Mucosa of descending colon (tissue), 3 donors: ENCODE measurements at places on chromosomes 13 and 19. TPM values are rescaled to one million over a fixed set of nuclear protein-coding genes. Genes with fewer than 3 reads are reported as not detected.

GRCh38 chr19:40305403-40305802 lies 20.3 kb upstream of the AKT2 start:
- peak; percentile 66 for DNase-seq

DNA sequence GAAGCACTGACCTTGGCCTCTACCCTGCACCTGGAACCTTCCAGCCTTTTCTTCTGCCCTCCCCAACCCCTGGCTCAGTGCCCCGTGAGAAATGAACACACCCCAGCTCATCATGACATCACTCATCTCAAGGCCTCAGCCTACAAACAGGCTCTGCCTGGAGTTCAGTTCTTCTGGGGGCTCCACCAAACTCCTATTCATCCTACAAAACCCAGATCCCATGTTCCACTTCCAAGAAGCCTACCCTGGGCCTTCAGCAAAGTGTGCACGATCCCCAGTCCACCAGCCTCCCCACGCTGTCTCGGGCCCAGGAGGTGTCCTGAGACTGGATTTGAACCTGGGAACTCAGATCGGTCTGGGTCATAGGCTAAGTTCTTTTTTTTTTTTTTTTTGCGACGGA lies 9.0 kb upstream of the SHC2 start:
- DNase-seq = no peak

- DNase-seq = peak; percentile 46
Observed at GRCh38 chr19:46624958-46625661, at the start of gene PTGIR. TSS of gene PTGIR (minus strand) at chr19:46625089. CDS start at chr19:46624225, 864 bp downstream.

DNA sequence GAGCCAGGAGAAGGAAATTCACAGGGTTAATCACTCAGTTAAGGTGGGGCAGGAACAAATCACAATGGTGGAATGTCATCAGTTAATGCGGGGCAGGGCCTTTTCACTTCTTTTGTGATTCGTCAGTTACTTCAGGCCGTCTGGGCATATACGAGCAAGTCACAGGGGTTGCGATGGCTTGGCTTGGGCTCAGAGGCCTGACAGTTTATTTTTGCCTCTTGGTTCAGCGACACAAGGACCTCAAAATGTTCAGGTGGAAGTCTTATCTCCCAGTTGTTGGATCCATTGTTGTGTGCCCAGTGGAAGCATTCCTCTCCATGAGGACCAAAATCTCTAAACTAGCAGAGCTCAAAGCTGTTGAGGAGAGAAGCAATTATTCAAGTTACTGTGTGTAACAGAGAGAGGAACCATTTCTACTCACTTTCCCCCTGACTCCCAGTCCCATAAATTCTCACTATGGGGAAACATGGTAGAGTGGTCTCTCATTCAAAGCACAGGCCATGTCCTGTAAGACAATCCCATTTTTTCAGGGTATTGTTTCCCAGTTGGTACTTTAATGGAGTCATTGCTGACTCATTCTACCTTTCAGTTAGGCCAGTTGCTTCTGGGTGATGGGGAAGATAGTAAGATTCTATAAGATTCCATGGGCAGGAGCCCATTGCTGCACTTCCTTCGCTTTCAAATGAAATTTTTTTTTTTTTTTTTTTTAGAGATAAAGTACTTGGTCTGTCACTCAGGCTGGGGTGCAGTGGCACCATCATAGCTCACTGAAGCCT lies 8.8 kb upstream of the COX7A1 start:
- DNase-seq = no peak

DNA sequence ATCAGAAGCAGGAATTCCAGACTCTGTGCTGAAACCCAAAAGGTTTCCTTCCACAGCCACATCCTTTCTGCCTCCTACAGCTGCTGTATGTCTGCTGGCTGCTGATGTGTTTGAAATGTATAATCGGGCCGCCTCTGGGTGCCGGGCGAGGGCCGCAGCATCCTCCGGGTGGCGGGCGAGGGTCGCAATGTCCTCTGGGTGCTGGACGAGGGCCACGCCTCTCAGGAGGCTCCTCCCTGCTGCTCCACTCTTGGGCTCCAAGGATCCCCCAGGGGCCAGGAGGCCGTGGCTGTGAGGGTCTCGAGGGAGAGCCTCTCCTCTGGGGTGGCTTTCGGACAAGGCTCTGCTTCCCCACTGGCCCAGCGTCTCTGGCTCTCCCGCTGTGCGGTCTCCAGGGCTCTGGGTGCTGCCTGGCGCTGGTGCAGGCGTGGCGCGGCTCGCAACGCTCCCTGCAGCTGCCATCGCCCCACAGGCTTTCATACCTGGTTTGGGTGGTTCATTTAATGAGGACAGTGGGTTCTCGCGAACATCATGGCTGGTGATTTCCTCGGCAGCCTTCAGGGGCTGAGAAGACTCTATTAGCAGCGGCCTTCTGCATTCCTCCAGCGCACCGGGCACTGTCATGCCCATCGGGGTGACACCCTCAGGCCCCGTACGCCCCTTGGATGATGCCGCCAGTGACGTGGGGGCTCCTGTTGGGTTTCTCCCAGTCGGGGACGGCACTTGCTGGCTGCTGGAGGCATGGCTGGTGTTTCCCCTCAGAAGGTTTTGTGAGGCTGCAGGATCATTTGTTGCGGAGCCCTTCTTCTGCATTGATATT lies 41.8 kb upstream of the GRTP1 start:
- no peak for DNase-seq

- no peak for DNase-seq
Observed at GRCh38 chr19:21023901-21024300, 3.4 kb downstream of the ZNF430 start.

DNA sequence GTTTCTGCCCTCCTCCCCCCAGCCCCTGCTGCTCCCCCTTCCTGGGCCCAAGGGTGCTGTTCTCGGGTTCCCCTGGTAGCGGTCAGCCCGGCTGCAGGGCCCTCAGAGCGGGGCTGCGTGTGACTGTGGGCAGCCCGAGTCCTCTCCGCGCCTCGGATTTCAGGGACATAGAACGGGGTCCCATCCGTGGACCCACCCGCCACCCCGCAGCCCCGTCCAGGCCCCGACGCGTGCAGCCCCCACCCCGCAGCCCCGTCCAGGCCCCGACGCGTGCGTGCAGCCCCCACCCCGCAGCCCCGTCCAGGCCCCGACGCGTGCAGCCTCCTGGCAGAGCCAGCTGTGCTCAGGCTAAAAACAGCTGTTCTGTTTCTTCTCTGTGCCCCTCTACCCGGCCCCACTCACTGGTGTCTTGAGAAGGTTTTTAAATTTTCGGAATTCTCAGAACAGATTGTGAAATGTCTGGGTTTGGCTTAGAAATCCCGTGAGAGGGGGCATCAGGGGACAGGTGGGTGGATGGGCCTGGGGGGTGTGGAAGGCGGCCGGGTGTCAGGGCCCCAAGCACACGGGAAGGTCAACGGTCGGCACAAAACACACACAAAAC lies 5.5 kb upstream of the PRTN3 start:
- DNase-seq = no peak

DNA sequence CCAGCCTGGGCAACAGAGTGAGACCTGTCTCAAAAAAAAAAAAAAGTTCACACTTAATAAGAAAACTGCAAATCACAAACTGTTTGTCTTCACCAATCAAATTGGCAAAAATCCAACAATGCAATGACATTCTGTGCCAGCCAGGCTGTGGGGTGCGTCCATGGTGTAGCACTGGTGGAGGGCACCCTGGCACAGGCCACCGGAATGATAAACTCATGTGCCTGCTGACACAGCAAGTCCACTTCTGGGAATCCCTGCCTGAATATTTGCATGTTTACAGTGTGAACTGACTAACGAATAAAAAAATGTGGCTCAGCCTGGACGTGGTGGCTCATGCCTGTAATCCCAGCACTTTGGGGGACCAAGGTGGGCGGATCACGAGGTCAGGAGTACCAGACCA lies 1.6 kb upstream of the LRRC25 start:
- DNase-seq = peak; percentile 61

DNA sequence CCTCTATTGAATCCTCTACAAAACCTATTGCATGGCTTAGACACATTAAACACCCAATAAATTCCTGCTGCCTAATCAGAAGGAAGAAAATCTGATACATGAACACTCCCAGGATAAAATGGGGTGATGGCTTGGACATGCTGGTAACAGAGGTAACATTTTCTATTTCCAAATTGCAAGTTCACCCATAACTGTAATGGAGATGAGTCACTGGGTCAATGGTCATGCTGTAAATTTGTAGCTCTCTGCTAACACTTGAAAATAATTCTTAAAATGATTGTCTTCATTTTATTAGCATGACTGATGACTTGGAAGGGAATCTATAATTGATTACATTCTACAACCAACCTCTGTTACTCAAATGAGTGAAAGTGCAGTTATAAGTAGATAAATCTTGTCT lies 434.1 kb downstream of the FGF14 start:
- no peak for DNase-seq

GRCh38 chr19:39021063-39021462 lies 11.3 kb downstream of the FBXO27 start:
- DNase-seq = no peak

The GAPDHS gene
- total RNA-seq = not detected

The CDX2 gene
- 349 TPM for total RNA-seq

The ZBTB32 gene
- 0.27 TPM for total RNA-seq

The ZNF765 gene
- total RNA-seq = 11.6 TPM

The ZNF805 gene
- total RNA-seq = 7.3 TPM

The SIAH3 gene
- 0.05 TPM for total RNA-seq

The GJA3 gene
- total RNA-seq = not detected

The C5AR1 gene
- 7.9 TPM for total RNA-seq

The RASAL3 gene
- total RNA-seq = 4.0 TPM
